ENCODE measurements at places on chromosomes 3 and 15.

GRCh38 chr3:56288258-56288657 lies 180.0 kb downstream of the ERC2 start:
- no peak for DNase-seq

DNA sequence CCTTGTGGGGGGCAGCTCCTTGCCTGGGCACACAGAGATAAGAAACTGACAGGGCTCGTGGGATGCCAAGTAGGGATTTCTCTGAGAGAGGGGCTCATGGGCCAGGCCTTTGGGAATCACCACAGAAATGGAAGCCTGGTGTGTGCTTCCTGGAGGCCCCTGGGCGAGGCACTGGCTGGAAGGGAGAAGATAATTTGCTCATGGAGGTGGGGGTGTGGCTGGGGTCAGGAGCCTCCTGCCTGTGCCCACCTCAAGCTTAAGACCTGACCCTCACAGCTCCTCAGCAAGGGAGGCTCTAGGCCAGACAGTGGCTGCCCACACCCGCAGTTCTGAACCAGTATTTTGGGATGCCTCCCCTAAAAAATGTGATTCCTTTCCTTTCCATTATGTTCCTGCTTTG lies 16.9 kb upstream of the CPNE9 start:
- DNase-seq: no peak

GRCh38 chr15:70799667-70800450 lies 36.5 kb upstream of the UACA start:
- DNase-seq: no peak

DNA sequence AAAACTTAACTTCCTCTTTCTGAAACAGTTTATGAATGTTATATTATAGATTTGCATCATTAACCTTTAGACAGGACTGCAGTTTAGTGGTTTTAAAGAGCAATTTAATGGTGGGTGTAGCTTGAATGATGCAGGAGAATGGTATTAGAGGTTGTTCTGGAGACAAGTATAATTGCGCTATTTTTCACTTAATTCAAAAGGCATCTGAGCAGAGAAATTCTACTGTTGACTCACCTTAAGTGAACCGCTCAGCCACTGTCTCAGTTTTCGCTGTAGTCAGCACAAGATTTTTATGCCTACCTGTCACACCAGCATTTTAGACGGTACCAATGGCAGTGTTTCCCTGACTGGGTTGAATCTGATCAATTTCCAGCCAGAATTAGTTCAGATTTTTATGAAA lies 348.8 kb upstream of the DCBLD2 start:
- no peak for DNase-seq

DNA sequence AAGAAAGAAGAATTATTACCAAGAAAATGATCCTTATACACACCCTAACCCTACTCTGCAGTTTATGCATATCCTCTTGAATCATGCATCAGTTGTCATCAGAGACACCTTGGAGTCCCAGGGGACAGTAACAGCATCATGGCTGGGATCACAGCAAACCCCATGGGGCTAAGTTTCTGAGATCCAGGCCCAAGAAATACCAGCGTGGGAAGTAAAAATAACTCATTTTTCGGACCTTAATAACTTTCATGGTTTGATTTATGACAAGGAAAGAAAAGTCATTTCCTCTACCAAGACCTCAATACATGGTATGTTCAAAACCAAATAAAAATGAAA lies 38.8 kb upstream of the B3GNT5 start:
- peak; percentile 29 for DNase-seq

DNA sequence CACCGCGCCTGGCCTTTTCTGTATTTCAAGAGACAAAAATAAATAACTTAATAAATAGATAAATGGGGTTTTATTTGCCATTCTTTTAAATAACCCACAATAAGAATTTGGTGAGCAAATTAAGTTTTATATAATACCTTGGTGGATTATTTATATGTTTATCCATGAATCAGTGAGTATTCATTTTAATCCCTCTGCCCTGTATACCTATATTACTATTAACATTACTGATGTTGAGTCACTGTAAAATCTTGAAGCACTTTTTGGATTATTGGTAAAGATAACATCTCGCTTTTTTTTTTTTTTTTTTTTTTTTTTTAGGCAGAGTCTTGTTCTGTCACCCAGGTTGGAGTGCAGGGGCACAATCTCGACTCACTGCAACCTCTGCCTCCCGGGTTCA lies 154.1 kb downstream of the ZNF609 start:
- DNase-seq: no peak

- no peak for DNase-seq
Observed at GRCh38 chr15:43908516-43909050, 81.8 kb downstream of the WDR76 start.

DNA sequence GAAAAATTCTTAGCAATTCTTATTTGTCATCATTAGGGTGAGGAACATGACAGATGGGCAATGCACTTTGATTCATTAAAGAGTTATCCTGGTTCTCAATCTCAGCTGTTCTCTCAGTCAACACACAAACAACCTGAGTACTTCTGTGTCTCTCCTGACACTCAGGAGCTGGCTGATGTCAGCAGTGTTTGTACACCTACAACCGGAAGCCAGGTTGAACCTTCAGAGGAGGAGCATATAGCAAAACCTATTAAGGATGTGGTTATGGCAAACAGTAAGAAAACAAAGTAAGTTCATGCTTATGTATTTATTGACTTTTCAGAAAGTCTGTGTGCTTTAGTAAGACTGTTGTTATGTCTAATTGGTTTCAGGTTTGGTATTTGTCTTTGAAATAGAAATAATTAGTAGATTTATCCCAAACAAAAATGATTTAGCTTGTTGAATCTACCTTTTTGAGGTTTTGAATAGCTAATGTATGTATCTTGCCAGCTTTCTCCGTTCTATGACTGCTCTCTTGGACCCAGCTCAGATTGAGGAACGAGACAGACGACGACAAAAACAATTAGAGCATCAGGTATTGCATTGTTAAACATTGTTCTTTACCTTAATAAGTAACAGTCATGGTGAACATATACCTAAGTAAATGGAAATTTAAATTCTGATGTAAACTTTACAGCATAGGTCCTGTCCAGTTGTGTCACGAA lies 36.6 kb downstream of the CCDC66 start:
- DNase-seq: no peak

- no peak for DNase-seq
Observed at GRCh38 chr3:69848113-69848512, 108.8 kb downstream of the MITF start.

GRCh38 chr15:84599906-84600305 lies 903 bp upstream of the ZSCAN2 start:
- no peak for DNase-seq

- DNase-seq: no peak
Observed at GRCh38 chr3:156383441-156384025, 171.4 kb downstream of the SSR3 start.

GRCh38 chr3:25056803-25057351 lies 371.2 kb upstream of the RARB start:
- DNase-seq: no peak

GRCh38 chr3:192155194-192155593 lies 572.1 kb downstream of the FGF12 start:
- no peak for DNase-seq

- peak; percentile 17 for DNase-seq
Observed at GRCh38 chr3:59247402-59247841, 197.6 kb upstream of the CFAP20DC start.

DNA sequence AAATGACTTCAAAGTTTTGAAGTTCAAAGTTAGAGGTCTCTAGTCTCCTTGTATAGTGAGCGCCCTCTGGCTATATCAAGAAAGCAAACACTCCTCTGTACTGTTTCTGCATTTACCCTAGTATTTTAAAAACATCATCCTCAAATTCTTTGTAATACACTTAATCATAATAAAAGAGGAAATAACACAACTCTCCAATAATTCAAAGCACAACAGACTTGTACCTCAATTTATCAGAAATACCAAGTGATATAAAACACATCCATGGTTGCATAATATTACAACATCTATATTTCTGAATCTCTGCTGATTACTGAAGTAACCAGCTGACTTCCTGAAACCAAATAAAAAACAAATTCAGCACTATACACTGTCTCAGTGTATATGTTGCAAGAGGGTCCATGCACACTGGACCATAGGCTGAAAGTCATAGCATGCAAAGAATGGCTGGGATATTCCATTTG lies 12.5 kb downstream of the PLOD2 start:
- DNase-seq: no peak
